ENCODE measurements at places on chromosomes 1 and 21. TPM values are rescaled to one million over a fixed set of nuclear protein-coding genes. Genes with fewer than 3 reads are reported as not detected.
A peak's percentile ranks its signal among the peaks of the same experiment; 100 is the strongest.

- H3K27me3 ChIP-seq: peaks cover 2% of the 10 kb centered on the region
- DNase-seq: peak; percentile 72
- H3K36me3 ChIP-seq: no peaks in the 10 kb centered on the region
- H3K27ac ChIP-seq: no peak overlapping the region
- H3K4me3 ChIP-seq: peak overlapping the region; percentile 73
- H3K4me1 ChIP-seq: peaks cover 28% of the 10 kb centered on the region
These were observed 101.5 kb downstream of the CASZ1 start for GRCh38 chr1:10694633-10695627.

DNA sequence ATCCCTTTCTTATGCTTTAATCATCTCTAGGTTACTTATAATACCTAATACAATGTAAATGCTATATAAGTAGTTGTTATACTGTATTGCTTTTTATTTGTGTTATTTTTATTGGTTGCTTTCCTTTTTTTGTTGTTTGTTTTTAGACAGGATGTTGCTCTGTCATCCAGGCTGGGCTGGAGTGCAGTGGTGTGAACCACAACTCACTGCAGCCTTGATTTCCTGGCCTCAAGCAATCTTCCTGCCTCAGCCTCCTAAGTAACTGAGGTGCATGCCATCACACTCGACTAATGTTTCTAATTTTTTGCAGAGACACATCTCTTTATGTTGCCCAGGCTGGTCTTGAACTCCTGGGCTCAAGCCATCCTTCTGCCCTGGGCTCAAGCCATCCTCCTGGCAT, 26.9 kb downstream of the KRTAP19-8 start:
- H3K27ac ChIP-seq: no peak overlapping the region
- H3K27me3 ChIP-seq: no peaks in the 10 kb centered on the region
- DNase-seq: no peak

DNA sequence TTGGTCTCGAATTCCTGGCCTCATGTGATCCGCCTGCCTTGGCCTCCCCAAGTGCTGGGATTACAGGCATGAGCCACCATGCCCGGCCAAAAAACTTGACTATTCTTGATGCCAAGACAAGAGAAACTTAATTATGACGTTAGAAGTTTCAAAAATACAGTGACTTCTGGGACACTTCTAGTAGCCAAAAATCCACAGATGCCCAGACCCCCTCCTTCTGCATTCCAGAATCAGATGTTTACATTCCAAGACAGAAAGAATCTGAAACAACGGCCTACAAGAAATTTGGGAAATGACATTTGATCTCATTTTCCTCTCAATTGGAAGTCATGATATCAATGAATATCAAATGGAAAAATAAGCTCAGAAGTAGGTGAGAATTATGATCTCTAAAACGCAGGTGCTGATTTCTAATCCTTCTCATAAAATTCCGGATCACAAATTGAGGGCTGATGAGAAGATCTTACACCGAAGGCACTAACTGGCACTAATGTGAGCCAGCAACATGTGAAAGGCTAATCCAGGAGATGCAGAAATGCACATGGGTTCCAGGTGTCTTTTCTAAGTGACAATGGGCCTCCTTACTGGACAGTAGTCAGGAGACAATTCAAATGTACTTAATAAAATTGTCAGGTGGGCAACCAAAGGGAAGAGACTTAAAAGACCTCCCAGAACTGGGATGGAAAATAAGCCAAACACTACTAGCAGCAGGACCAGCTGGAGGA, 5.5 kb downstream of the RAB29 start:
- H3K27ac ChIP-seq: no peak overlapping the region
- no peaks in the 10 kb centered on the region for H3K27me3 ChIP-seq
- no peak overlapping the region for H3K4me3 ChIP-seq
- peaks cover 61% of the 10 kb centered on the region for H3K4me1 ChIP-seq

DNA sequence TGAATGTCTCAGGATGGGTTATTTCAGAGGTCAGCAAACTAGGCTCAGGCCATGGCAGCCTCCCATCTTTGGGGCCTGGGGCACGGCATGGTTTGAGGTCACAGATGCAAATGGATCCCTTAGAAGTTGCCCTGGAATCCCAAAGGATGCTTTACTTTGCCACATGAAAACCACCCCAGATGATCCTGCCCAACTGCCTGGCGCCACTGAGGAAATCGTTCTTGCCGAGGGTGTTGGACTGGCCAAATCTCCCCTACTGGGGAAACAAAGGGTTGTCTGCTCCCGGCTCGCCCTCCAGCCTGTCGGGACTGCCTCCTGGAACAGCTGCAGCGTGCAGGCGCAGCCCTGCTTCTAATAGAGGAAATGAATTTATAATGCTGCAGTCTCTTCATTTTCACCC, 173.0 kb upstream of the LMO4 start:
- H3K27ac ChIP-seq: no peak overlapping the region
- no peak for DNase-seq
- peaks cover 20% of the 10 kb centered on the region for H3K27me3 ChIP-seq
- no peaks in the 10 kb centered on the region for H3K36me3 ChIP-seq

- H3K27me3 ChIP-seq: no peaks in the 10 kb centered on the region
- H3K27ac ChIP-seq: no peak overlapping the region
- peaks cover 22% of the 10 kb centered on the region for H3K36me3 ChIP-seq
- H3K4me1 ChIP-seq: peaks cover 16% of the 10 kb centered on the region
These were observed 2.5 kb downstream of the AGL start for GRCh38 chr1:99852648-99853047.

- H3K36me3 ChIP-seq: peaks cover 70% of the 10 kb centered on the region
- no peaks in the 10 kb centered on the region for H3K27me3 ChIP-seq
- H3K4me1 ChIP-seq: peaks cover 3% of the 10 kb centered on the region
- no peak for DNase-seq
- H3K27ac ChIP-seq: no peak overlapping the region
- H3K4me3 ChIP-seq: no peak overlapping the region
These were observed 55.8 kb downstream of the CENPF start for GRCh38 chr1:214658785-214659184.

GRCh38 chr1:243977094-243977493, 74.0 kb upstream of the ZBTB18 start:
- H3K27ac ChIP-seq: no peak overlapping the region
- no peak overlapping the region for H3K4me3 ChIP-seq
- no peaks in the 10 kb centered on the region for H3K4me1 ChIP-seq
- H3K36me3 ChIP-seq: no peaks in the 10 kb centered on the region
- no peak for DNase-seq
- H3K27me3 ChIP-seq: no peaks in the 10 kb centered on the region

- no peak for DNase-seq
- peaks cover 23% of the 10 kb centered on the region for H3K36me3 ChIP-seq
- H3K27ac ChIP-seq: peak overlapping the region; percentile 84
- H3K4me1 ChIP-seq: peaks cover 23% of the 10 kb centered on the region
- H3K4me3 ChIP-seq: peak overlapping the region; percentile 98
- H3K27me3 ChIP-seq: no peaks in the 10 kb centered on the region
These were observed 2.0 kb downstream of the SKI start for GRCh38 chr1:2229911-2230731.

DNA sequence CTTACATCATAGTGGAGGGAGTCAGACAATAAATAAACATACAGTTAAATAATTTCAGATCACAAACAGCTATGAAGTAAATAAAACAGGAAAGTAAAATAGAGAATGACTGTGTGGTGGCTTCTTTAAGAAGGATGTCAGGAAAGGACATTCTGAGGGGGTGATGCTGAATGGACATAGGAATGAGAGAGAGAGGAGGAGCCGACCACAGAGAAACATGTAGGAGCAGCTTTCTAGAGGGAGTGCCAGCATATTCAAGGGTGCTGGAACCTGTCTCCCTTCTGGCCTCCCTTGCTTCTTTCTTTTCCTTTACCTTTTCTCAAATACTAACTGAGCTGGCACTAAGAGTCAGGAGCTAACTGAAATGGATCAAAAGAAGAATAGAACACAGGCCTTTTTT, 20.5 kb upstream of the BCL10 start:
- H3K4me3 ChIP-seq: no peak overlapping the region
- no peak for DNase-seq
- no peaks in the 10 kb centered on the region for H3K36me3 ChIP-seq
- H3K27ac ChIP-seq: no peak overlapping the region
- H3K4me1 ChIP-seq: peaks cover 19% of the 10 kb centered on the region

GRCh38 chr1:145958734-145959133, 917 bp upstream of the LIX1L start:
- peak overlapping the region; percentile 83 for H3K4me3 ChIP-seq
- peak overlapping the region; percentile 20 for H3K27ac ChIP-seq
- H3K36me3 ChIP-seq: no peaks in the 10 kb centered on the region
- no peak for DNase-seq
- H3K27me3 ChIP-seq: no peaks in the 10 kb centered on the region

- DNase-seq: no peak
- no peak overlapping the region for H3K27ac ChIP-seq
- no peak overlapping the region for H3K4me3 ChIP-seq
- H3K27me3 ChIP-seq: no peaks in the 10 kb centered on the region
- no peaks in the 10 kb centered on the region for H3K4me1 ChIP-seq
These were observed 10.9 kb downstream of the TCEANC2 start for GRCh38 chr1:54064299-54064698.

DNA sequence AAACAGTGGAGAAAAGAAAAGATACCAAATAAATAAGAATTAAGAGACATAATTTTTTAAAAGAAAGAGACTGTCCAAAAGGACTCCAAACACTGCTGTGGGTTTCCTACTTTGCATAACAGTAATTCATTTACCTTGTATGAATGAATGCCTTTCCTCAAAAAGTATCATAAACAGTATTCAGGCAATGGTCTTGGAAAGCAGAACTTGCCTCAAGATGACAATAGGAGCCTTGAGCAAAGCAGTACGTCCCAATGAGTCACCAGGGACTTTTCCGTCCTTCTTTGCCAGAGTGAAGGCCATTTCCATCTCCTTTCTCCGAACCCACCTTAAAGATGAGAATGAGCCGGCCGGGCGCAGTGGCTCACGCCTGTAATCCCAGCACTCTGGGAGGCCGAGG, 186.4 kb downstream of the ZBTB18 start:
- peak overlapping the region; percentile 50 for H3K27ac ChIP-seq
- peaks cover 16% of the 10 kb centered on the region for H3K4me1 ChIP-seq
- H3K27me3 ChIP-seq: no peaks in the 10 kb centered on the region
- no peaks in the 10 kb centered on the region for H3K36me3 ChIP-seq
- no peak overlapping the region for H3K4me3 ChIP-seq

- no peak overlapping the region for H3K4me3 ChIP-seq
- no peaks in the 10 kb centered on the region for H3K36me3 ChIP-seq
- no peak for DNase-seq
- H3K27ac ChIP-seq: no peak overlapping the region
- H3K27me3 ChIP-seq: peaks cover 33% of the 10 kb centered on the region
These were observed 7.1 kb upstream of the ZNF697 start for GRCh38 chr1:119655154-119655553.

GRCh38 chr1:3778590-3779264, 6.2 kb downstream of the SMIM1 start:
- H3K27me3 ChIP-seq: no peaks in the 10 kb centered on the region
- no peaks in the 10 kb centered on the region for H3K4me1 ChIP-seq
- H3K4me3 ChIP-seq: no peak overlapping the region
- H3K36me3 ChIP-seq: peaks cover 17% of the 10 kb centered on the region
- no peak for DNase-seq

DNA sequence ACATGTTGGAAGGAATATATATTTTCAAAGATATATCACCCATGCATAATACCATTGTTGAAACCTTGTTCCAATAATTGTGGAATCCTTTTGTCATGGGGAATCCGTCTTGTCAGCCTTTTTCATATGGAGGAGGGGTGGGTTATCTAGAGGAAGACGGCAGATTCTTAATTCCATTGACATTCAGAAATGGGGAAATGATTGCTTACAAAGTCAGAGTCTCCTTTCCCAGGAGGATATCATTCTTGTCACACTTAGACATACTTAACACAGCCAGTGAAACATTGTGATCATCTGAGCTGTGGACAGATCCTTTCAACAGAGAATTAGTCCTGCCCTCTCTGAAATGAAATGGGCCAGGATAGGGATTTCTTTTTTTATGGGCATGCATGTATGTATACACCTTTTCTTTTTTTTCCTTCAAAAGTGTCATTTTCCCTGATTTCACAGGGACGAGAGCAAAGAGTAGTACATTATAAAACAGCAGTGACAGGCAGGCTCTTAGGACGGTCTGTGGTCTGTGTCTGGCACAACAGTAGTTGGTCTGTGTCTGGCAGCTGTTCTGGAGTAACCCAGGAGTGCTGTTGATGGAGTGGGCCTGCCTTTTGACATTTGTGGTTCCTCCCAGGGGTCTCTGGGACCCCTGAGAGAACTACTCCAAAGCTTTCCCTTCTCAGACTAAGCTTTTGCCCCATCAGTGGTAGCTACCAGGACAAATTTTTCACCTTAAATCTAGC, 50.1 kb downstream of the VPS13D start:
- H3K27me3 ChIP-seq: no peaks in the 10 kb centered on the region
- no peak for DNase-seq
- no peak overlapping the region for H3K4me3 ChIP-seq
- no peak overlapping the region for H3K27ac ChIP-seq
- peaks cover 26% of the 10 kb centered on the region for H3K36me3 ChIP-seq

GRCh38 chr1:2381741-2382620, 9.4 kb downstream of the MORN1 start:
- no peak overlapping the region for H3K27ac ChIP-seq
- H3K36me3 ChIP-seq: peaks cover 5% of the 10 kb centered on the region
- no peak overlapping the region for H3K4me3 ChIP-seq
- H3K27me3 ChIP-seq: no peaks in the 10 kb centered on the region
- DNase-seq: peak; percentile 86

CACNA1S gene
- total RNA-seq: not detected

MAP3K7CL gene
- total RNA-seq: 4.9 TPM

HMGCS2 gene
- not detected for total RNA-seq

ZNF124 gene
- 11.8 TPM for total RNA-seq

RIPK4 gene
- total RNA-seq: 0.33 TPM

CELA3B gene
- not detected for total RNA-seq

LEMD1 gene
- total RNA-seq: 0.79 TPM

S100A8 gene
- total RNA-seq: not detected

APCS gene
- not detected for total RNA-seq
